Esophagus squamous epithelium (tissue), 5 donors: ENCODE measurements at places on chromosomes 13 and 19.

- DNase-seq, result no peak
Measured at GRCh38 chr13:28406733-28407266, 88.1 kb downstream of the FLT1 start.

DNA sequence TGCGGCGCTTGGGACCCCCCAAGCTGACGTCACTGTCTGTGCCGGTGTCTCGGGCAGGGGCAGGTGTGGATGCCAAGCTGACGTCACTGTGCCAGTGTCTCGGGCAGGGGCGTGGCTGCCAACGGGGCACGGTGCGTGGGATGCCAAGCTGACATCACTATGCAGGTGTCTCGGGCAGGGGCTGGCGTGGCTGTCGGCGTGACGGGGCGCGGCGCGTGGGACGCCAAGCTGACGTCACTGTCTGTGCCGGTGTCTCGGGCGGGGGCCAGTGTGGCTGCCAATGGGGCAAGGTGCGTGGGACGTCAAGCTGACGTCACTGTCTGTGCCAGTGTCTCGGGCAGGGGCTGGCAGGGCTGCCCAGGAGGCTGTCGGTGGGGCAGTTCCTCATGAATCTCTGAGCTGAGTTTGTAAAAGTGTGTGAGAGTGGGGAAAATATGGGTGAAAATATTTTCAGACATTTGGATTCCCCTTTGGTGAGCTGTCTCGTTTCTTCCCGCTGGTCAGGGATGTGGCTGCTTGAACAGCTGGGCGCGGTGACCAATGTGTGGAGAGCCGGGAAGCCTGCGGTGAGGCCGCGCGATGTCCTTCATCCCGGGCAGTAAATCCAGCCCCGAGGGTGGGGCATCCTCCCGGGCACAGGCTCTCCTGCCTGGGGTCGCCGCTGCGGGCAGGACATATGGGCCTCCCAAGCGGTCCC is 25.2 kb downstream of the MCF2L start:
- DNase-seq, result no peak

DNA sequence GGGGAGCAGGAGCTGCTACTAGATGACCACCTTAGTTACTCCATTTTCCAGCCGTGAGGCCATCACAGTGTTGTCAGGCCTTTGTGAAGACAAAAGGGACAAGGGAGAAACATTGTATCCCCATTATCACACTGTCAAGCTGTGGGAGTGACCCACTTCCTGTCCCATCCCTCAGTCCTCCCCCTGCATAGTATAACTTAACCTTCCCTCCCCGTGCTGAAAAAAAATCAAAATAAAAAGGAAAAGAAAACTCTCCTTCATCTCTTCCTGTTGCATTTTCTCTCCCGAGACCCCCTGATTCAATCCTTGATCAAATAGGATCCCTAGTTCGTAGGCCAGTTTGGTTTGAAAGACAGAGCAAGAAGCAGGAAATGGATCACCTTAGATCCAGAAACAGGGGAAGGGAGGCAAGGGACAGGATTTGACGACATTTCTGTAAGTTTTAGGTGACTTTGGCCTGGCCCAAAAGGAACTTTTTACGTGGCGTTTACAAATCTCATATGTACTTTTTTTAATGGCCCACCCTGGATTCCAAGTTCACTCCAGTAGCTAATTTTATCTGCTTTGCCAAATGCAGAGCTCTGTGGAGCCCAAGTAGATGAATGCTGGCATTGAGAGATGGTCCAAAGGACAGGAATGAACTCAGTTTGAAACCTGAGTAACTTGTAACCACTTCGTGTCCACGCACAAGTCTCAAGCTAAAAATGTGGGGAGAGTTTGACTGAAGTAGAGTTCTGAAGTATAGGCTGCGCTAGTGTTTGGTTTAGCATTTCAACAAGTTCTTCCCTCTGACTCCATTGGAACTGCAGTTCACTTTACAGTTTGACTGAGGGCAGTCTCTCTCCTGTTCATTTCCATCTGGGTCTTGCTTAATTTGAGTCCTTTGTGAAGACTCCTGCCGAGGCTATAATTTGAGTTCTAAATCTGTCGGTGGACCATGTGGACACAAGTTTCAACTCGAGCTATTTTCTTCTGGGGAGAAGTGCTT is 16.6 kb upstream of the GATAD2A start:
- DNase-seq, result no peak

- DNase-seq, result no peak
Measured at GRCh38 chr13:94917824-94918223, 205.5 kb upstream of the SOX21 start.

- DNase-seq, result no peak
Measured at GRCh38 chr13:81917810-81918209, 1576.9 kb upstream of the SPRY2 start.
